Thoracic aorta (tissue), 2 donors: ENCODE measurements at places on chromosomes 16 and 17. TPM values are rescaled to one million over a fixed set of nuclear protein-coding genes. Genes with fewer than 3 reads are reported as not detected.

The ZNF423 gene
- 22.9 TPM for total RNA-seq

The MT4 gene
- not detected for total RNA-seq

The RAMP2 gene
- 32.3 TPM for total RNA-seq

The ANTKMT gene
- total RNA-seq = 46.7 TPM

DNA sequence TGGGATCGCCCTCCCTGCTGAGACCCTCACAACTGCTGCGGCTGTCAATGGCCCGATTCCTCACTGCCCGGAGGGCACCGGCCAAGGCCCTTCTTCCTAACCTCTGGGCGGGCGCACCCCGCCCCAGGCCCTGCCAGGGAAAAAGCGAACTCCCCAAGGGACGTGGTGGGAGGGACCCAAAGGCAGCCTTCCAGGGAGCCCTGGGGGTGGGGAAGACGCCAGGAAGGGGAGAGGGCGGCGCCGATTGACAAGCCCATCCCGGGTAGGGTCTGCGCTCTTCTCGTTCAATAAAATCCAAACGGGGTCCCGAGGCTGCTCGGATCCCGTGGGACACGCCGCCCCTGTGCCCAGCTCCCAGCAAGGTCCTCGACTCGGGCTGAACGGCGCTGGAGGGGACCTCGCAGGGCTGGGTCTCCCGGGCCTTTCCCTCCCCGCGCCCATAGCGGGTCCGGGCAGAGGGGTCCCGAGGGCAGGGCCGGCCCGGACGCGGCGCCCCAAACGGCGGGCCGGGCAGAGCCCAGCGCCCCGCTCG lies 416 bp downstream of the KIFC3 start:
- no peak for DNase-seq

GRCh38 chr16:72092832-72093447 lies 480 bp downstream of the TXNL4B start:
- no peak for DNase-seq

GRCh38 chr17:81000631-81001357 lies 9.2 kb downstream of the CHMP6 start:
- no peak for DNase-seq

GRCh38 chr17:31534223-31534888 lies 142.9 kb downstream of the RAB11FIP4 start:
- DNase-seq = no peak

The TAC4 gene
- total RNA-seq = not detected

DNA sequence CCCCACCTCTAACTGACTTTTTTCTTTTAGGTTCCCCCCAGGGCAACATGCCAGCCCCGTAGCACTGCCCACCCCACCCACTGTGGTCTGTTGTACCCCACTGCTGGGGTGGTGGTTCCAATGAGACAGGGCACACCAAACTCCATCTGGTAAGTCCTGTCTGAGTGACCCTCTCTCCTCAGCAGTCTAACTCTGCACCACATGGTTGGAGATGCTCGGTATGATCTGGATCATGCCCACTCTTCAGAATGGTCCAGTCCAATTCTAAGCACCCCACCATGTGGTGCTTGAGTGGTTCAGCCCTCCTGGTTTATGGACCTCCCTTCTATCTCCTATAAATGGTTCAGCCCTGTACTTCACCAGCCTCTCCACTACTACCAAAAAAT lies 5.9 kb downstream of the KDM6B start:
- DNase-seq = no peak

DNA sequence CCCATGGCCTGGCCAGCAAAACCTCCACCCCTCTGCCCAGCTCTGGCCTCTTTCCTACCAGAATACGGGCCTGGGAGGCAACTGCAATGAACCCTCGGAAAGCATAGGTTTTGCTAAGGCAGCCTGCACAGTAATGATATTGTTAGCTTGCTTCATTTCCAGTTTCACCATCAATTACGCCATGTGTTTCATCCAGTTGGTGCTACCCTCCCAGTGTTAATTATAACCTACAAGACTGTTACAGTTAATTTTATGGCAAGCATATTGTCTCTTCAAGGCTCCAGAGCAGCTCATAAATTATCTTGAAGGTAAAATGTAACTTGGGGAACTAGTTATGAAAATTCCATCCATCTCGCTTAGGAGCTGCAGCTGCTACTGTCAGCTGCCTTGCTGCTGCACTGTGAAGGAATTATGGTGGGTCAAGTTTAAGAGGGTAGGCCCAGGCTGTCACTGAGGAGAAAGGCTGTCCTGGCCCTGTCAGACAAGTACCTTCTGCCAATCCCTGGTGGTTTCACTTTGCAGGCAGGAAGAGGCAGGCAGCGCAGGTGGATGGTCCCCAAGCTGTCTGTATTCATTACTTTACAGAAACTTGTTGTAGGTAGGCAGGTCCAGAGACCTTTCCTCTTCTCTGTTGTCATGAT lies 242.9 kb downstream of the FTO start:
- no peak for DNase-seq

DNA sequence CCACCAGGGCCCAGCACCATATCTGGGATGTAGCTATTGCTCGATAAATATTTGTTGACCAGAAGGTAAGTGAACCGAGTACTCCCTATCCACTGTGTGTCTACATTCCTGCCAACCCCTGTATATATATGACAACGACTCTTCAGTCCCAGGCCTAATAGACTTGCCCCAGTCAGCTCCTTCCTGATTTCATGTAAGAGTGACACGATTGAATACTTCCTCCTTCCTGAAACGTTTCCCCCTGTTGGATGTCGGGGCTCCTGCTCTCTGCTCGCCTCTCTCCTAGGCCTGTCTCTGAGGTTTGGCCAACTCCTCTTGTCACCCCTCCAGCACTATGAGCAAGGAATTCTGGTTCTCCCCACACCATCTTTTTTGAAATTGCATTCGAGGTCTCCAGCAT lies 178.9 kb downstream of the PRKCA start:
- DNase-seq = no peak
